ENCODE measurements at places on chromosomes 2 and 18. TPM values are rescaled to one million over a fixed set of nuclear protein-coding genes. Genes with fewer than 3 reads are reported as not detected.

RAMP1 gene
- 16.1 TPM for total RNA-seq

COLEC12 gene
- total RNA-seq, result 14.5 TPM

LGALSL gene
- total RNA-seq, result 116 TPM

CXCR1 gene
- total RNA-seq, result not detected

MAP4K3 gene
- 47.5 TPM for total RNA-seq

LYPD6B gene
- 96.6 TPM for total RNA-seq

GAL3ST2 gene
- total RNA-seq, result 4.7 TPM

BAZ2B gene
- total RNA-seq, result 54.7 TPM

WDR35 gene
- total RNA-seq, result 2.6 TPM

UGGT1 gene
- 25.1 TPM for total RNA-seq

MYOM1 gene
- 1.7 TPM for total RNA-seq

POTEJ gene
- total RNA-seq, result not detected

All from lower leg skin (tissue), 4 donors.